ENCODE measurements at places on chromosomes 5 and 9.

DNA sequence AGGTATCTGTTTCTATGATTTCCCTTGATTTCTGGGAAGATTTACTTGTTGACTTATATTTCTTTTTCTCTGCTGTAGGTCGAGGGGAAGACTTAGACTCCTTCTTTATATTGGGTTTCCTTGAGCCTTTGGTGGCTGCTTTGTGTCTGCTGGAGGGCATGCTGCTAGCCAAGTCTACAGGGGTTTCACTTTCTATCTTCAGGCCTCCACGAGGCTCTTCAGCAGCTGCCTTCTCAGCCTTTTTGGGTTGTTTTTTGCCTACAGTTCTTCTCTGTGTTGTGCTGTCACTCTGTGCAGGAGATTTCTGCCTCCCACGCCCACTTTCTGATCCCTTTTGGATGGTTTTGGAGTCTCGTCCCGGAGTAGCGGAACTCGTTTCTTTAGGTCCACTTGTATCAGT is 23.2 kb downstream of the LEAP2 start:
- DNase-seq, result no peak

- no peak for DNase-seq
Measured at GRCh38 chr9:110192531-110193261, 15.3 kb downstream of the C9orf152 start.

GRCh38 chr5:9932770-9933169 is 302.6 kb upstream of the TAS2R1 start:
- DNase-seq, result peak; percentile 61

GRCh38 chr9:106450549-106450948 is 412.4 kb upstream of the ZNF462 start:
- DNase-seq, result no peak

DNA sequence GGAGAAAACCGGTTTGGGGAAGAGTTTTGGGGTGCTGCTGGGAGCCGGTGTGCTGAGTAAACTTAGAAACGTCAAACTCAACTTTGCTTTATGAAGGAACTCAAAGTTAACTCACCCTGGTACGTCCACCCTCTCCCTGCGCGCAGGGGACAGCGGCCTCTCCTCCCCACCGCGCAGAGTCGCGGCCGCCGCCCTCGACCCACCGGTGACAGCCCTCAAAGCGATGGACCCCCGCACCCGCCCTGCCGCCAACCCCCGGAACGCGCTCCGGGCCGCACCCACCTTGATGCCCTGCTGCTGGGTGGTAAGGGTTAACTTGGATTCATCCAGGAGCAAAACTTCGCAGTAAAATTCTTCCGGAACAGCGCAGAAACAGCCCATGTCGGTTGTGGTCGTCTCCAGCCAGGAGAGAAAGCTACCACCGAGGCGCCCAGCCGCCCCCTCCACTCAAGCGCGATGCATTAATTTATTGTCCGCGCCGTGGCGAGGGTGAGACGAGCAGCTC is 366 bp downstream of the EPB41L4A start:
- DNase-seq, result no peak

GRCh38 chr9:1051584-1052275 is 1.6 kb downstream of the DMRT2 start:
- DNase-seq, result no peak

GRCh38 chr5:120852222-120852860 is 388.2 kb downstream of the PRR16 start:
- DNase-seq, result no peak

DNA sequence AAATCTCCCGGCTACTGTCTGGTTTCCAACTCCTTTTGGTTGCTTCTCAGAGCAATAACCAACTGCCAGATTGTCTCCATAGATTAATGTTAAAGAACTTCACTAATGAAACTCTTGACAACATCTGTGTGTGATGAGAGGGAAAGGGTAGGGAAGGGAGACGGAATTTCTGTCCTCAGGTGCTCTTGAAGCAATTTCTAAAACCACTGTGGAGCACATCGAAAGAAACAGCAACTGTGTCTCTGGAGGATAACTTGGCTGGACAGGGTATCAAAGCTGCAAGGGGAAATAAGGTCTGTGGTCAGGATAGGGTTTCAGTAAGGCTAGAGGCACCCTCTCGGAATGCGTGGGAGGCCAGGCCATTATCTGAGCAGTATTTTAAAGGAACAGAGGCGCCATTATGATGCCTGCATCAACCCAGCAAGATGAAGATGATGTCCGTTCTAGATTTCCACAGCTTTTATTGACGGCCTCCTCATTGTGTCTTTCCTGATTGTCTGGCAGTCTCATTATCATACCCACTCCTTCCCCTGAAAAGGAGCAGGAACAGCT is 76.6 kb downstream of the RORB start:
- no peak for DNase-seq

GRCh38 chr9:122389799-122390481 is 19.1 kb downstream of the PTGS1 start:
- no peak for DNase-seq

DNA sequence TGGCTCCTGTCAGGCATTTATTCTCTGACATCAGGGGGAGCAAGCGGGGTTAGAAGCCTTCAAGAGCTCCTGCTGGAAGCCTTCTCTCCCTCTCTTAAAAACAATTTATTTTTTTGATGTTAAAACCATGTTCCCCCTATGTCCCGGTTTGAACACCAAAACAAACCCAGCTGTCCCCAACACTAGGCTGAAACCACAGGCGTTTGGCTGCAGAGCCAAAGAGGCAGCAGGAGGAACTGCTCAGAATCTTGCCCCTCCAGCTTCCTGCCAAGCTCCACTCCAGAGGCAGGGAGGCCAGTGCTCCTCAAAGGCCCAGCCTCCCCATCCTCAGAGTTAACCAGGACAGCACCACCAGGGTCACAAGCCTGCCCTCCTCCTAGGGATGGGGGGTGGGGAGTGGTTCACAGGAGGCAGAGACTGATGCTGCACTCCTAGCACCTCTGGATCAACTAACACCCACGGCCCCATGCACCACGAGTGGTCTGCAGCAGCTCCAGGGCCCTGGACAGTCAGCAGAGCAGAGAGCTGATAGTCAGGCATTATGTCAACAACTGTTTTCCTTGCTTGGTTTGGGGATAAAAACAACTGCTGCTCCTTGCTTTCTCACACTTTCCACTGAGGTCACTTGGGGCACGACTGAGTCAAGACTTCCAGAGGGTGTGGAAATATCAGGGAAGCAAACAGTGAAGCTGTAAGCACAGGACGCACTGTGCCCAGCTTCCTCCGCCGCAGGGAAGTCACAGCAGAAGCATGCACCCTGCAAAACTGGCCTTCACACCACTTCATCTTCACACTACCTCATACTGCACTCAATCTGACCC is 96.5 kb upstream of the ADRA1B start:
- no peak for DNase-seq

DNA sequence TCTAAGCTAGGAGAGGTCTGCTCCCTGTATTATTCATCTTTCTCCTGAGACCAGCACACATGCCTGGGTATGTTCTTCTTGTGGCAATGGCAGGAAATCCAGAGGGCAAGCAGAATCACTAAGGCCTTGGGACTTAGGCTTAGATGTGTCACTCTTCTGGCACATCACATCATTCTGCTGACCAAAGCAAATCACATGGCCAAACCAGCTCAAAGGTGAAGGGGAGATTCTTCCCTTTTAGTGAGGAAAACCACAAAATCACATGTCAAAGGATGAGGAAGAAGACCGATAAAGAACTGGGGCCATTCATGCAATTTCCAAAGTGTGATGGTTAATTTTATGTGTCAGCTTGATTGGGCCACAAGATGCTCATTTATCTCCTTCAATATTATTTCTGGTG is 5.7 kb upstream of the AGGF1 start:
- DNase-seq, result no peak

- no peak for DNase-seq
Measured at GRCh38 chr5:169128679-169129078, 172.3 kb downstream of the SLIT3 start.

- no peak for DNase-seq
Measured at GRCh38 chr9:23551311-23551721, 274.7 kb downstream of the ELAVL2 start.

GRCh38 chr9:4207123-4207875 is 92.6 kb downstream of the GLIS3 start:
- DNase-seq, result no peak

DNA sequence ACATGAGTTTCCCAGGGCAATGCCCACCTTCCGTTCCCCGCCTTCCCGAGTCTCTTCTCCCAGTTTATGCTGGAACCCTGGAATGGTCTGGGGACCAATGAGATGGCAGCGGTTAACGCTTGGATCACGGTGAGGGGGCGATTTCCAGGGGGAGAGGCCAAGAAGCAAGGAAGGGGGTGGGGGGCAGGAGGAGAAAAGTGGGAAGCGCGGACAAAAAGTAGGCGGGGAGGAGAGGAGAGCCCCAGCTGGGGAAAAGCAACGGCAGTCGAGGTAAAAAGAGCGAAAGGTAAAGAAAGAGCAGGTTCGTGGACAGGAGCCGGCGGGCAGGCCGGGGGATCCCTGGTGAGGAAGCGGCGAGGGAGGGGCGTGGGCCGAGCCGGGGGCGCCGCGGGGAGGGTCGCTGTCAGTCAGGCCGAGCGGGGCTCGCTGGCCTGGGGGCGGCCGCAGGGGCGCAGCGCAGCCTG is 508 bp upstream of the SNCAIP start:
- no peak for DNase-seq

GRCh38 chr9:79630521-79631403 is 59.0 kb downstream of the TLE4 start:
- no peak for DNase-seq

DNA sequence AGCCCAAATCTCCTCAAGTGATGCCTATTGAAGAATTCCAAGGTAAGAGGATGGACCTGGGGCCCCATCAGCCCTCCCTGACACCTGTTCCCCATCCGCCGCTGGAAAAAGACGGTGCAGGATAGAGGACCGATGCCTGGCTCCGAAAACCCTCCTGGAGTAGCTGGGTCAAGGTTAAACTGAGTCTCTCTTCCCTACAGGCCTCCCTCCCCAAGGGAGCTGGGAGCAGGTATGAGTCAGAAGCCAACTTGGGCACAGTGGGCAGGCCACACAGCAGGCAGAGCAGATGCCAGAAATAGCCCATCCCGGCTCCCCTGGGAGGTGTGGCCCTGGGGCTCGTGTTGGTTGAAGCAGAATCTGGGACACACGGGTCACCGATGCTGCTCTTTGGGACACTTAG is 75.6 kb downstream of the NTNG2 start:
- DNase-seq, result peak; percentile 47

DNA sequence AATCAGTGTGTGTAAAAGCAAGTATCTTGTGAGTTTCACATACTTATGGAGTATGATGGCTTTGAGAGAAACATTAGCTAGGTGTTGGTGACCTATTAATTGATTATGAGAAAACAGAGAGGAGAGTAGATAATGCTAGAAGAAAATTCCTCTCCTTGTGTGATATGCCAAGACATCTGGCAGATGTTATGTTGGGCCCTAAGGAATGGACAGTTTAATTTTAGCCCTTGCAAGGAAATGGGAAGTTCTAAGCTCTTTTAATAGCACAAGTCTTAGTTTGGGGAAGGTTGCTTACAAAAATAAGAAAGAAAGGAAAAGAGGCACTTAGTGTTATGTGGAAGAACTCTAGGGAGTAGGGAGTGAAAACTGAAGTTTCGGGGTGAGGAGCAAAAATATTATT is 5.1 kb downstream of the ZNF462 start:
- no peak for DNase-seq

DNA sequence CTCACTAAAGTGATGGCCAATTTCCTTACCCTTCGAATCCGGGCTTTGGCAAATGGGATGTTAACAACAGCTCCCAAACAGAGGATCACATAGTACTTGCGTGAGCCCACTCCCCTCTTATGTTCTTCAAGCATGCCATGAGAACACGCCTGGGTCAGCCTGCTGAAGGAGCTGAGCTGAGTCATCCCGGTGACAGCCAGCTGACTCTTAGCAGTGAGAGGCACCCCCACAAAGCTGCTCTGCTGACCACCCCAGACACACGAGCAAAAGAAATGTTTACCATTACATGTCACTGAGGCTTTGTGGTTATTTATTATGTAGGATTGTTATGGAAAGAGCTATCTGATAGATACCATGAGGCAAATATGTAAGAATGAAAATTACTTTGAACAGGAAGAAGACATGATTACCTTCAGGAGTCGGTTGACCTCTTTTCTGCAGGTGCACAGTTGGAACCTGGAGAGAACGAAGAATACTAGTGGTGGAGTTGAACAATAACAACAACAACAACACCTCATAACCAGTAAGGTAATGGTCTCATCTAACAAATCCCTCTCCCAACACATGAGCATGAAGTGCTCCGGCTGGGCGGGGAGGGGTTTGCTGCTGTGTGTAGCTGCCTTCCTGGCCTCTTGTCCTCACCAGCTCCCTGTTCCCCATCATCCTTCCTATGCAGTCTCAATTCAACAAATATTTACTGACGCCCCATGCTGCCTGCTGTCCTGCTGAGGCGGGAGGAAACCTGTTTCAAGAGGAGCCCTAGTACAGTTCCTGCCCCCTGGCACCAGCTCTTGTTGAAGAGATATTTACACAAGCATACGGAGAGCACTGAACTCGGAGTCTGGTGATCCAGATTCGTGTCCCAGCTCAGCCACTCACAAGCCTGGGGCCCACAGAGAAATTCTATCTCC is 69.4 kb upstream of the LHFPL2 start:
- no peak for DNase-seq

GRCh38 chr9:129323999-129324553 is 146.0 kb upstream of the IER5L start:
- no peak for DNase-seq

DNA sequence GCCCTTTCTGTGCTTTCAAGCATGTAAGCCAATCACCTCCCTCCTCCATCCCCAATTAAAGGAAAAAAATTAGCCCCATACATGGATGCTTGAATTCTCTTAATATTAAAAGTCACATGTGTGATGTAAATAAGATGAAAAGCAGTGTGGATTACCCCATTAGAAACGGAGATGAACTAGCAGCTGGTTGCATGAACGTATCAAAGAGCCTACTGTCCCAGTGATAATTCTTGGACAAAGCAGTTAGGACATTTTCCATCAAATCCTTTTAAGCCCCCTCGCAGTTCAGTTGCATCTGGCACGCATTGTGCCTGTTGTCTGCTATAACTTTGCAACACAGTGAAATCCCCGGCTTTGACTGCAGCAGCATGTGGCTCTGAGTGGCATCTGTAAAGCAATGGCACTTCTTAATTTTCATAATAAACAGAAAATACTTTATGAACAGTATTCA is 285.6 kb downstream of the FBXL7 start:
- no peak for DNase-seq

DNA sequence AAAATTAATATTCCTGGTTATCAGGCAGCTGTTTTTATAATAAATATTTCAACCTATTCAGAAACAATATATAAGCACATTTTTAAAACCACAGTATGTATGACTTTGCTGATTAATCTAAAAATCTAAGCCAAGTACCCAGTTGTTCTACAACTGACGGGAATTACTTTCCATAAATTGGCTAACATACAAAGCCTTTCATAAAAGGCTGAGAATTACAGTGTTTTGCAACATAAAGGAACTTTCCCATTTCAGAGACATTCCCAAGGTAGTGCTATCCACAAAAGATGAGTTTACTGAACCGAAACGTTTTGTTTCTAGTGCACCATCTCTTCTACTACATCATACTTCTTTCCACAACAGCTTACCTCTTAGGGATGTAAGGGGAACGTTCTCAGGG is 7.2 kb downstream of the RNF145 start:
- DNase-seq, result no peak

GRCh38 chr5:149416987-149417710 is 38.1 kb upstream of the IL17B start:
- no peak for DNase-seq

Measured in BE2C (cell line).